ENCODE measurements at places on chromosomes 12 and 14. TPM values are rescaled to one million over a fixed set of nuclear protein-coding genes. Genes with fewer than 3 reads are reported as not detected.
A peak's percentile ranks its signal among the peaks of the same experiment; 100 is the strongest.

OR10G3 gene
- not detected for total RNA-seq

- no peaks in the 10 kb centered on the region for H3K36me3 ChIP-seq
- no peak overlapping the region for H3K4me3 ChIP-seq
- H3K27me3 ChIP-seq: peaks cover 6% of the 10 kb centered on the region
- no peaks in the 10 kb centered on the region for H3K4me1 ChIP-seq
- DNase-seq: no peak
Measured at GRCh38 chr12:71955970-71956369, 17.3 kb downstream of the TPH2 start.

DNA sequence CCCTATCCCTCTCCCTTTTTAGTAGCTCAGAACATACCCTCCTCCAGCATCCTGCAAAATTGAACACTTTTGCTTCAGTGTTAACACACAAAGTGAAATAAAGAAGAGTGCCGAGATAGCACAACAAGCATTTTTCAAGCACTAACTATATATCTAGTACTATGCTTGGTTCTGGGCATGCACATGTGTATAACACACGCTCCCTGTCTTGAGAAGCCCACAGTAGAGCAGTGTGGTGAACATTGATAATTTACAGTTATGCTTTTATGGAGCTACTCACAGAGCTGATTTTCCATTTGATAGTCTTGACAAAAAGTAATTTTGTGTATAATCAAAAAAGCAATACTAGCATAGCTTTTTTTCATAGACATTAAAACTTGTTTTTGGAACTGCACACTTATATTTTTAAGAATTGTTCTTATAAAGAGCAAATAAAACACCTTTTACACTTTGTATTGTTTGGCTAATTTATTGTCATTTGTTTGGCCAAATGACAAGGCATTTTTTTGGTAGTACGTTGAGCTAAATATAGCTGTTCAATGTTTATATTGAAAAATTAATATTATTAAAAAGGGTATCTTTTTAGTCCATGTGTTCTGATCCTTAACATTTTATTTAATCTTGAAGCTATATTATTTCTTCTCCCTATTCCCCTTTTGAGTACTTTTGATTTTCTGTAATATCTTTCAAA, 39.7 kb downstream of the LEMD3 start:
- H3K27ac ChIP-seq: peak overlapping the region; percentile 92
- DNase-seq: no peak
- peaks cover 18% of the 10 kb centered on the region for H3K36me3 ChIP-seq
- H3K4me3 ChIP-seq: peak overlapping the region; percentile 80
- peaks cover 43% of the 10 kb centered on the region for H3K4me1 ChIP-seq

DNA sequence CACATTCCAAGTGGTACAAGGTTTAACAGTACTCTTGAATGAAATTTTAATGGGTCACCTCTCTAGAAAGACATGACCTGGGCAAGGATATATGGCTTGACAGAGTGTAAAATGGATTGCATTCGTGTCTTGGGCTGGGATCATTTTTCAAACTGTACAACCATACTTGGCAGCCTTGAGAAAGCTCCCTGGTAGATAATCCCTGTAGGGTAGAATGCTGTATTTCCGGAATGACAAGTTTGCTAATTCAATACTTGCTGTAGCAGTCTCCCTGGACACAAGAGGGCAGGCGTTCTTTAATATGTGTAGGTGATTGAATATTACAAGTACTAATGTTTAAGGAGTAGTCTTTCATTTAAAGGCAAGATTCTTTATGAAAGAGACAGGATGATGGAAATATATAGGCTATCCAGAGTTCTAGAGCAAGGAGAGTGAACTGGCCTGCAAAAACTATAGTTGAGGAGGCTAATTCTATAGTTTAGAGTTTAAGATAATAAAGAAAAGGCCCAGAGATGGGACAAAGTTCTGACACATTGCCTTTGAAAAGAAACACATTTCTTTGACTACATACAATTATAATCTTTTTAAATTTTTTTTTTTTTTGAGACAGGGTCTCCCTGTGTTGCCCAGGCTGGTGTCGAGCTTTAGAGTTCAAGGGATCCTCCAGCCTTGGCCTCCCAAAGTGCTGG, 53.4 kb downstream of the PLBD1 start:
- no peaks in the 10 kb centered on the region for H3K4me1 ChIP-seq
- H3K27ac ChIP-seq: no peak overlapping the region
- DNase-seq: peak; percentile 55
- H3K36me3 ChIP-seq: no peaks in the 10 kb centered on the region
- peaks cover 2% of the 10 kb centered on the region for H3K27me3 ChIP-seq
- no peak overlapping the region for H3K4me3 ChIP-seq

Measured in activated CD4-positive, alpha-beta T cell treated with anti-CD3 and anti-CD28 coated beads, Interleukin-2, amount 10 ng/mL, durations not matched to agents 24 days and 14 days (primary cell).